MCF 10A (cell line): ENCODE measurements at places on chromosomes 5 and 9. TPM values are rescaled to one million over a fixed set of nuclear protein-coding genes. Genes with fewer than 3 reads are reported as not detected.

- no peak overlapping the region for H3K27ac ChIP-seq
- H3K36me3 ChIP-seq: no peaks in the 10 kb centered on the region
- no peaks in the 10 kb centered on the region for H3K4me1 ChIP-seq
Observed at GRCh38 chr5:56983593-56984361, 31.9 kb upstream of the MIER3 start.

Gene PNPLA7
- total RNA-seq: 0.86 and 1.2 TPM in 2 replicates

DNA sequence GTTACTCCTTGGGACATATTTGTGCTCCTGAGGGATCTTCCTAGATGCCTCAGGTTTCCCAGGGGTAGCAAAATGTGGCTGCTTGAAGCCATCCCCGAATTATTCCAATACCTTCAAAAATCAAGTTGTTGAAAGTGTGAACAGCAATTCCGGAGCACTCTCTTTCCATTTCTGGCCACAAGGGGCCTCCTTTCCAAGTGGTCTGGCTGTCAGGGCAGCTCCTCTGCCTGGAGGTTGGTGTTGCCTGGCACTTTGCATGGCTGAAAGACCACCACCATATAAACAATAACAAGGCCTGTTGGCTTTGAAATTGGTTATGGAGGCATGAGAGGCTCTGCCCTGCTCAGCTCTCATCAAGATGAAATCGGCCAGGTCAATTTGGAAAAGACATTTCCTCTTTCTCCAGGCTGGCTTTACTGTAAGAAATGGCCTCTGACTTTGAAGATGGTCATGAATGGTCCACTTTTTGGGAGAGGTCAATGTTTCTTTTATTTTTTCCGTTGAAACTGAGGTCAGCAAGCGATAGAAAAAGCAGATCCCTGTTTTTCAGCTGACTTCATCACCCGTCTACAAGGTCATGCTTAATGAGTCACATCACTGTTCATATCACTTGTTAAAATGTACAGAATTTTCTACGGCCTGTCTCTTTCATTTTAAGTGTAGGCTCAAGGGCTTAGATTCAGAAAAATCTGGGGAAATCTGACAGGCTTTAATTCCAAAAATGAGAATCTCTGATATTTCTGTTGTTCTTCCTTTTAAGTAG, 481.1 kb upstream of the ZNF608 start:
- H3K4me3 ChIP-seq: no peak overlapping the region
- DNase-seq: peak; percentile 66
- no peaks in the 10 kb centered on the region for H3K27me3 ChIP-seq
- no peak overlapping the region for H3K27ac ChIP-seq

- DNase-seq: no peak
- peaks cover 60% of the 10 kb centered on the region for H3K36me3 ChIP-seq
- H3K27ac ChIP-seq: peak overlapping the region; percentile 92
- peak overlapping the region; percentile 95 for H3K4me3 ChIP-seq
Observed at GRCh38 chr5:112161392-112161748, 257.7 kb downstream of the EPB41L4A start.

DNA sequence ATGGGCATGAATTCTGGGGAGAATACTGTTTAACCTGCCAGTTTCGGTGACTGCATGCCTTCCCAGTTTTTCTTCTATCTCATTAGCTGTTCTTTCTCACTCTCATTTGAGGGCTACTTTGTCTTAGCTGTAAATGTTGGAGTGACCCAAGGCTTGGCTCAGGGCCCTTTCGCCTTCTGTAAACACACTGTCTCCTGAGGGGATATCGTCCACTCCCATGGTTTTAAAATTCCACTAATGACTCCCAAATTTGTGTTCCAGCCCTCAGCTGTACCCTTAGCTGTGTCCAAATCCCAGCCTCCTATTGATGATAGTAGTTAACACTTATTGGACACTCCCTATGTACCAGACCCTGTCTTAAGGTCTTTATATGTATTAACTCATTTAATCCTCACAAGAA, 14.1 kb upstream of the RNF145 start:
- DNase-seq: no peak
- H3K4me3 ChIP-seq: no peak overlapping the region
- no peaks in the 10 kb centered on the region for H3K27me3 ChIP-seq
- H3K27ac ChIP-seq: peak overlapping the region; percentile 66
- H3K4me1 ChIP-seq: peaks cover 50% of the 10 kb centered on the region

DNA sequence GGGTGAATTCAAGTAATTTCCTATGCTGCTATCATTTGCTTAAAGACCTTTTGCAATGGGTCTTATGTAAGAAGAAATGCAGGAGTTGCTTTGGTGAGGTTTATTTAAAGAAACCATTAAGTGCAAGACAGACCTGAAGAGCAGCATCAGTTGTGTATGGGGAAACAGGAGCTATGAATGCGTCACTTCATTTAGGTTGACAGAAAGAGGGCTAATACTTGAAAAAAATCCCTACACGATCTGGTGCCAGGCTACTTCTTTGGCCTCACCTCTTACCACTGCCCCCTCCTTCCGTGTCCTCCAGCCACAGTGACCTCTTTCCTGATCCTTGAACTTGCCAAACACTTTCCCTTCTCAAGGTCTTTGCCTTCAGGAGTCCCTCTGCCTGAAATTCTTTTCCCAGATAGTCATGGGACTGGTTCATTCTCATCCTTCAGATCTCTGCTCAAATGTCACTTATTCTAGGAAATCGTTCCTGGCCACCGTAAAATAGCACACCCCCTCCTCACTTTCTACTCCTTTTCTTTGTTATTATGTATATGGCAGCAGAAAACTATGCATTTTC, 1.4 kb upstream of the JAK2 start:
- H3K4me3 ChIP-seq: peak overlapping the region; percentile 90
- H3K4me1 ChIP-seq: peaks cover 41% of the 10 kb centered on the region
- no peaks in the 10 kb centered on the region for H3K27me3 ChIP-seq

- H3K27me3 ChIP-seq: no peaks in the 10 kb centered on the region
- H3K4me1 ChIP-seq: peaks cover 26% of the 10 kb centered on the region
- H3K4me3 ChIP-seq: no peak overlapping the region
- no peak for DNase-seq
Observed at GRCh38 chr9:115596746-115597080, 478.8 kb upstream of the TNC start.

DNA sequence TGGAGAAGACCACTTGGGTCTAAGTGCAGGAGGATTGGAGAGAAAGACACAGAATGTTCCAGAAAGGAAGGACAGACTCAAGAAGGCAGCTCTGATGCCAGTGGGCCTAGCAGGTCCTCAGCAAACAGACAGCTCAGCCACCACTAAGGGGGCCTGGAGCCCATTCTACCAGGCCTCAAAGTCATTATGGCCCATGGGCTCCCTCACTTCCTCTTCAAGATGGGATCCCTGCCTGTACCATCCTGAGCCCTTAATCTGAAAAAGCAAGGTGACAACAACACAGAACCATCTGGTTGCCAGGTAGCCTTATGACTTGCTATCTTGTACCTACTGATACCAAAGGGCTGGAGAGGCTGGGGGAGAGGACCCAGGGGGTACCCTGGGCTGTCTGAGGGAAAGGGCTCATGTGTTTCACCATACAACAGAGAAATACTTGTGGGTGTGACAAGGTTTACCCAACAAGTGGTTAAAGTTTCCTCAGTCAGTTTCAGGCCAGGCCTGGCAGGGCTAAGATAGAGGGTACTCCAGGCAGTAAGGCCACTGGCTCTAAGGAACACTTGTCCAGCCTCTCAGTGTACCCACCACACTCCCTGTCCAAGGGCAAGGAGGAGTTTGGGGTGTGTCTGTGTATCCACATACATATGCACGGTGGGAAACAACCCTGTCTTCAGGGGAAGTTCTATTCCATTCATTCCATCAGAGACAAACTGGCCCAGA, 30.7 kb downstream of the TCF7 start:
- no peak overlapping the region for H3K27ac ChIP-seq
- H3K4me1 ChIP-seq: peaks cover 19% of the 10 kb centered on the region
- H3K4me3 ChIP-seq: no peak overlapping the region
- H3K27me3 ChIP-seq: no peaks in the 10 kb centered on the region
- H3K36me3 ChIP-seq: peaks cover 73% of the 10 kb centered on the region

Gene DNAH5
- 0.05 and 0.07 TPM in 2 replicates for total RNA-seq

GRCh38 chr5:95591490-95591901, 28.4 kb upstream of the GPR150 start:
- no peak overlapping the region for H3K27ac ChIP-seq
- H3K4me3 ChIP-seq: no peak overlapping the region
- no peaks in the 10 kb centered on the region for H3K36me3 ChIP-seq
- no peaks in the 10 kb centered on the region for H3K27me3 ChIP-seq

DNA sequence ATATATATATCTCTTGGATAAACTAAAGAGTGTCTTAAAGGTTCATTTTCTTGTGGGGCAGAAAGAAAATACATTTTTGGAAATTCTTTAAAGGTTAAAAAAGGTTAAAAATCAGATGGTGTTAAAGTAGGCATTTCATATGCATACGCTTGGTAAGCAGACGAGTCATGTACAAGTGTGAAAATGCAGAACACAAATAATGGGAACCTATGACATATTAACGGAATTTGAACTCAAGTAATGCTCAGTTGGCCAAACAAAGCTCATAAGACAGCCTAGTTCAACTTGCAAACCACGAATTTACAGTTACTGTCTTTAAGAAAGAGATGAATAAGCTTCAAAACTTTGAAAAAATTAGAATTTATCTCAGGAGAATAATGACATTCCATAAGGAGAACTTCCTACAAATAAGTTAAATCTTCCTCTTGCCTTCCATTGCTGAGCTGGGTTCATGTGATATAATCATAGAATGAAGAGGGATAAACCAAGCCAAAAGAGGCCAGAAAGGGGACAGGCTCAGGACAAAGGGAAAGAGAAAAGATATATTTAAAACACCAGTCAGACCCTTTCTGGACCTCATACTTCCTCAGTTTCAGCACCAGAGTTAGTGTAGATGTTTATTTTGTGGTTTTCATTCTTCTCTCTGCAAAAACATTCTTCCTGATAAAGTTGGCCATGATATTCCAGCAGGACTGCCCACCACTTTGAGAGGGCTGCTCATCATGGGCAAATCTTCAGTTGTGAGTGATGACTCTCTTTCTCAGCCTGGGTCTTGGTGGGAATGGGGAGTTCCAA, 256.7 kb upstream of the CD180 start:
- DNase-seq: no peak
- no peaks in the 10 kb centered on the region for H3K27me3 ChIP-seq
- no peak overlapping the region for H3K27ac ChIP-seq
- H3K4me1 ChIP-seq: no peaks in the 10 kb centered on the region
- no peak overlapping the region for H3K4me3 ChIP-seq

Gene C5orf63
- total RNA-seq: 10.8 and 11.1 TPM in 2 replicates

GRCh38 chr5:141345327-141345726, 1.7 kb downstream of the PCDHGA3 start:
- DNase-seq: no peak
- H3K36me3 ChIP-seq: no peaks in the 10 kb centered on the region

DNA sequence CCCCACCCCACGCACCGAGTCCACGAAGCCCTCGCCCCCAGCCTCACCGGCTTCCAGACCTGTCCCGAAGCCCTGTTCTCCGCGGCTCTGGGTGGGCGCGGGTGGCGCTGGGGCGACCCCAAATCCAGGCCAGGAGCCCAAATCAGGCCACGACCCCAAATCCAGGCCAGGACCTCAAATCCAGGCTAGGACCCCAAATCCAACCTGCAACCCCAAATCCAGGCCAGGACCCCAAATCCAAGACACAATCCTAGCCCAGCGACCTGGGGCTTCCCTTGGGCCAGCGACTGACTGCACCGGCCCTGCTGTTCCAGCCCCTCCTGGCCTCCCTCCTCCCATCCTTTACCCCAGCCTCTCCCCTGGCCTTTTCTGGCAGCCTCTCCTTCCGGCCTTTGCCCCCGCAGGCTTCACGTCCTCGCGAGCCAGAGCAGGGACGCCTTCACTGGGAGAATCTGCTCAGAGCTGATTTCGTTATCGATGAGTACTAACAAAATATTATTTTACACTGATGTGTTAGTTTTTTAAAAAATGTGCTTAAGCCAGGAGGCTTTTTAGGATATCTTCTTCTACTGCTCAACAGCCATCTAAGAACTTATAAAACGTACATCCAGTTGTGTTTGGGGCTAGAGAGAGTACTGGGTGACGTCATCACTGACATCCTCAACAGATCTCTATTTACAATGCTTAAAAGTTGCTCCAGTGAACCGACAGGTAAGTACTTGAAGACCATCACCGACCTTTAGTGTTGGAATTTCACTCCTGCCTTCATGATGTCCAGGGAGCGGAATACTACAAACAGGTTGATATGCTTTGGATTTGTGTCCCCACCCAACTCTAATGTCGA, 34.7 kb downstream of the TRIP13 start:
- no peaks in the 10 kb centered on the region for H3K4me1 ChIP-seq
- no peaks in the 10 kb centered on the region for H3K36me3 ChIP-seq
- no peak overlapping the region for H3K4me3 ChIP-seq
- peaks cover 22% of the 10 kb centered on the region for H3K27me3 ChIP-seq

GRCh38 chr9:108511307-108511706, 344.5 kb downstream of the ACTL7B start:
- no peaks in the 10 kb centered on the region for H3K36me3 ChIP-seq
- H3K27me3 ChIP-seq: no peaks in the 10 kb centered on the region
- no peak overlapping the region for H3K27ac ChIP-seq
- no peak overlapping the region for H3K4me3 ChIP-seq

DNA sequence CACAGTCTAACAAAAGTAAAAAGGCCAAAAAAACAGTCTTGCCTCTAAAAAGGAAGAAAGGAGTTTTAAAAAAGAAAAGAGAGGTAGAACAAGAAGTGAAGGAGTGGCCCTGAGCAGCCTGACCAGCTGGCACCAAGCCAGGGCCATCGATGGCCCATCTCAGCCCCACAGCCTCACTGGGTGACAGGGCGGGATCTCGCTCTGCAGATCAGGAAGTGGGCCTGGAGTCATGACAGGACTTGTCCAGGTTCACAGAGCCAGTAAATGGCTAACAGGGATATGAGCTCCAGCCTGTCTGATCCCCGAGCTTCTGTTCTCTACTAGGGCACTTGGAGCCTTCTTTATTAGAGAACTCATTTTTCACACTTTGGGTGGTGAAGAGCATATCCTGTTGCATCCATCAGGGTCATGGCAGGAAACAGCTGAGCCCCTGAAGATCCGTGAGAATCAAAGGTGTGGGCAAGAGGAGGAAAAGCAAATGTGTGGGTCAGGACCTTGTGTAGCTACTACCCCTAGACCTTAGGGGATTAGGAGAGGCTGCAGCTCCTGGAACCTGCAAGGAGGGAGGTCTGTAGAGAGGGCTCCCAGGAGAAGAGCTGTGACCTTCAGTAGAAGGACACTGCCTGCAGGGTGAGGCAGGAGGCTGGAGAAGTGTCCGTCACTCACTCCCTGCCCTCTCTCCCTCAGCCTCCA, 299.0 kb upstream of the MSX2 start:
- H3K4me1 ChIP-seq: peaks cover 10% of the 10 kb centered on the region
- peak; percentile 49 for DNase-seq
- H3K36me3 ChIP-seq: no peaks in the 10 kb centered on the region
- H3K4me3 ChIP-seq: no peak overlapping the region

DNA sequence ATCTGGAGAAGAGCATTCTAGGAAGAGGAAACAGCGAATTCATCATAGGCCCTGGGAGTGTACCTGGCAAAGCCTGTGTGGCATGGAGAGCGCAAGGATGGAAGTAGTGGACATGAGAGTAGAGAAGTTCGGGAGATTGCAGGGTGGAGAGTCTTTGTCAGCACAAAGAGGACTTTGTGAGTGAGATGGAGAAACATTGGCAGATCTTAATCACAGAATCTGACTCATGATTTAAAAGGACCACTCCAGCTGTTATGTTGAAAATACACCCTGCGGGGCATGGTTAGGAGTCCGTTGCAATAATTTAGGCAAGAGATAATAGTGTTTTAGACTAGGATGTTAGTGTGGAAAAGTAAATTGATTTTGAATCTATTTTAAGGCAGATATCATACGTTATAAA, 116.9 kb downstream of the HACD4 start:
- peaks cover 31% of the 10 kb centered on the region for H3K36me3 ChIP-seq
- H3K27ac ChIP-seq: no peak overlapping the region
- no peak overlapping the region for H3K4me3 ChIP-seq
- H3K27me3 ChIP-seq: no peaks in the 10 kb centered on the region
- DNase-seq: no peak
